Stimulated activated CD8-positive, alpha-beta memory T cell treated with anti-CD3 and anti-CD28 coated beads, Interleukin-15, amount 100 ng/mL, for 4 hours (primary cell): ENCODE measurements at places on chromosomes 2 and 18.

- DNase-seq, result no peak
Measured at GRCh38 chr2:160794926-160795325, 301.3 kb upstream of the RBMS1 start.

- no peak for DNase-seq
Measured at GRCh38 chr2:226839951-226840350, 4.1 kb downstream of the RHBDD1 start.

DNA sequence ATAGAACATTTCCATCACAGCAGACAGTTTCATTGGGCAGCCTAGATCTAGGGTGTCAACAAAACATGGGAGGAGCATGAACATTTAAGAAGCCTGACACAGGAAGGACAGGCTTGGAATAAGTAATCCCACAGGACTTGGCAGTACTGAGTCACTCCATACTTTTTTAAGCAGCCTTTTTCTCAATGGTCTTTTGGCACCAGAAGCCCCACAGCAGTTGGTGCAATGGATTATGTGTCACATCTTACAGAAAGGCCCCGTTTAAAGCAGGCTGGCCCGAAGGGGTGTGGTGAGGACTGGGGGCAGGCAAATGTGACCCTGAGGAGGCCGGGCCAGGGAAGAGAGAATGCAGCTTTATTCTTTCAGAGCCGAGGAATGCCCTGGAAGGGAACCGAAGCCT lies 26.6 kb downstream of the SPTBN1 start:
- no peak for DNase-seq

GRCh38 chr2:114128263-114128662 lies 238.4 kb downstream of the ACTR3 start:
- no peak for DNase-seq

DNA sequence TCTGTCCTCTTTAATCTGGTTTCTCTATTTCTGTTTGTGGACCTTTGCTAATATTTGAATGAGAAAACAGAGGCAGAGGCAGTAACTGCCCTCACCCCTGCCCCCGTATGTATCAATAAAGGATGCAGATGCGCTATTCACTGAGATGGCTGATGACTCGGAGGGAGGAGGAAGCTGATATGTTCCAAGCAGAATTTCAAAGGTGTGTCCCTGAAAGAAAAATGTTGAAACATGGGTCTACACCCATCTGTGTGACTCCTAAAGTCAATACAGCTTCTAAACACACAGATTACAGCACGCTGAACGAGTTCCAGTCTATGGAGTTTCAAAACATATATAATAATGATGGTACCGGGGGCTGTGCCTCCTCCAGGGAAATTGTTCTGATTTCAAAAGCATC lies 38.8 kb downstream of the EPHA4 start:
- DNase-seq, result no peak

DNA sequence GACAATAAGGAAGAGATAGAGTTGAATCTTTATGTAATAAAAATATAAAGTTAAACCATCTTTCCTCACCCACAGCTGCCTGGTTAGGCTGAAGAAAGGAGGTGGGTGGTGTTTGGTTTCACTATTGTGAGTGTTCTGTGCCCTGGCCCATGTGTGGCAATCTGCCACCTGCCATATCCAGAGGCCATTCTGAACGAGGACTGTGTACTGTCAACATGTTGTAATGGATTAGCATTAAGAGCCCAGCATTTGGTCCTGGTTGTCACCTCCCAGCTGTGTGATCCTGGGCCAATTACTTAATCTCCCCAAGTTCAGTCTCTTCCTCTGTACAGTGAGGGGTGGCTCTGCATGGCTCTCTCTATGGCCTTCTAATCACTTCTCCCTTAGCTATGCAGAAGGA lies 118.2 kb upstream of the SEC11C start:
- no peak for DNase-seq

DNA sequence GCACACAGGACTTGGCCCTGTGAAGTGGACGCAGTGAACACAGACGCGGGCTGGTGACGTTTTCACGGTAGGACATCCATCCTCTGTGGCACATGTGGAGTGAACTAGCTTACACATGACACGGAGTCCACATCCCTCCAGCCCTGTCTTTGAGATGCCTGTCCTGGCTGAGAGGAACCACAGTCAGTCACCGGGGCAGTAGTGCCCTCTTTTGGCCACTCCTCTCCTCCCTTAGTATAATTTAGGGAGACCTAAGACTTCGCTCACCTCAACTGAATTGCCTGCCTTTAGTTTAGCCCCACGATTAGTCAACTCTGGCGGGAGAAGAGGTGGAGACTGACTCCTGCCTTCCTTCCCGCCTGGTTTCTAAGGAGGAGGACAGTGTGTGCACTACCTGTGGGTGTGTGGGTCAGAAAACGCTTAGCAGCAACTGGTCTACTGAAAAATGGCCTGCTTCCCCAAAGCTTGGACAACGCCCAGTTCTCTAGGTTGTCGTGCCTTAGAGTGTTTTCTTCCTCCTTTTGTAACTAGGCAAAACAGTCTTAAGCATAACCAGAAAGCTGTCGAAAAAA lies 70.6 kb downstream of the MBP start:
- no peak for DNase-seq

GRCh38 chr18:68083131-68083530 lies 566.6 kb upstream of the DSEL start:
- DNase-seq, result no peak

DNA sequence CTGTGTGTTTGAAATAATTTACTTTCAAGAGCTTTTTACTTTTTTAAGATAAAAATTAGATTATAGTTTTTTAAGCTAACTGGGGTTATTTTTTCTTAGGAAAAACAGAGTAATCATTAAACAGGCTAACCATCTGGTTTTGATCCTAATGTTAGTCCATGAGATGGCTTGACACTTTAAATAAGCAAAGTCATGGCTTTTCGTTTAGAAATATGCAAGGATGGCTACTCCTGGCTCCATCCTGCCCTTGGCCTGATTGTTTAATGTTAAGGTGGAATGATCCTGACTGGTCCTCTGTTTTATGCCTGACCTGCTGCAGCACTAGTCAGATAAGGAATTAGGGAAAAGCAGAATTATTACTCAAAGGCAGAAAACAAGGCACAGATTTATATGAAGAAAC lies 39.7 kb upstream of the PNPT1 start:
- DNase-seq, result no peak

DNA sequence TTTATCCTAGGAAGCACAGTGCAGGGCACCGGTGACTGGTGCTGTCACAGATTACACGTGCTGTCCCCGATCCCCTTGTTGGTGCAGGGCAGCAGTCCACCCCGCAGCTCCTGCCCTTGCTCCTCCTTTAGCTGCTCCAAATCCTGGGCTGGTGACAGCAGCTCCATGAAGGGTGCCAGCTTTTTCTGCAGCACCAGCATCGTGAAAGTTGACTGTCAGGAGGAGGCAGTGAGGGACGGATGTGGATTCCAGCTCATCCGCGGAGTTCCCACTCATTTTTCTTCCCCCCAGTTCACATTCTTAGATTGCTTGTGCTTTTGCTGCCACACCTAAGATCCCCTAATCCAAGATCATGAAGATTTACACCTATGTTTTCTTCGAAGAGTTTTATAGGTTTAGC lies 67.5 kb downstream of the ONECUT2 start:
- DNase-seq, result no peak

- DNase-seq, result no peak
Measured at GRCh38 chr2:211423018-211423417, 866.6 kb downstream of the CPS1 start.

DNA sequence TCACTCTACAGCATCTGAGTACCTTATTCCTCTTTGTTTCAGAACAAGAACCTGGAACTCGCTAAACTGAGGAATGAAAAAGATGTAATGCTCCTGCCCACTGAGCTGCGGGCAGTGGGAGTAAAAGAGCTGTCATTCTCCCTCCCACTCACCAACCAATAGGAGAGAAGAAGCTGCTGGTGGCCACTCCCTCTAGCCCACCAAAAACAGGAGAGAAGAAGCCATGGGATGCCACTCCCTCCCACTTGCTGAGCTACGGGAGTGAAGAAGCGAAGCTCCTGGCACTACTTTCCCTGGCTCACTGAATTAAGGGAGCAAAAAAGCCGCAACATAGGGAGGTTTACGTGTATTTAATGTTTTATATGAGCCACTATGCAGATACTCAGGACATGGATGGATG lies 53.7 kb downstream of the RIT2 start:
- no peak for DNase-seq

DNA sequence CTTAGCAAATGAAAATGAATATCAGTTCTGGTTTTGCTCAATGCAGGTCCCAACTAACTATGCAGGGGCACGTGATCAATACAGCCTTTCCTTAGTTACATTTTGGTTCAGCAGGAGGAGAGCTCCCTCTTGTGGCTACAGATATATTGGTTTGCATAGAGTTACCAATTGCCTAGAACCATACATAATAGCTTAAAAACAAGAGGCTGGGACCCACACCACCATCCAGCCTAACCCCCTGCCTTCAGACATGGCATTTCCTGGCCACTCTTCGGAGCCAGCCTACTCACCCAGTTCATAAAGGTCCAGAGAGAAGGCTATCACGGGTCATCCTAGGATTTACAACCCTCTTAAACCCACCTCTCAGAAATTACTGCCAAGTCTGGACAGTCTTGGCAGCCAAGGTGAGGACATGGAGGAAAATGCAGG lies 10.5 kb downstream of the CCDC93 start:
- DNase-seq, result peak; percentile 22

DNA sequence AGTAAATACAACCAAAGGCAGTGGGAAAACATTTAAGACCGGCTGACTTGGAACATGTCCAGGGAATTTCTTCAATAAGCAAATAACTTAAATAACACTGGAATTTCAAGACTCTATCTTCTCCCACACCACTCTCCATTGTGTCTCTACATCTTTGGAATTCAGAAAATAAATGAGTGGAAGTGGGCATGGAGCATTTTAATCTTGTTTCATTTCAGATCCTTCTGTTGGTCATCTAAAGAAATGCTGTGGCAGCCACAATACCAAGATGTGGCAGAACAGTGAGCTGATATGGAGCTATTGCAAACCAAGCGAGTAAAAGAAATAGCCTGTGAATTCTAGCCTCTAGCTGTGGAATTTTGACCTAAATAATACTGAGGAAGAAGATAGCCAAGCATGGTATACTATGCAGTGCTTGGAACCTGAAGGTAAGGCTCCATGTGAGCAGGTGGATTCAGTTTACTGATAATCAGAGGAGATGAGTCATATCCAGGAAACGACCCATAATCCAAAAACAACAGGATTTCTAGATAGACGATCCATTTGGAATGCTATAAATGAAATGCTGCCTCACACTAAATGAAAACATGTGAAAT lies 157.1 kb upstream of the SCN7A start:
- DNase-seq, result no peak

- DNase-seq, result no peak
Measured at GRCh38 chr2:187819624-187820023, 265.4 kb upstream of the TFPI start.

- DNase-seq, result no peak
Measured at GRCh38 chr2:226052772-226053416, 653.4 kb downstream of the NYAP2 start.

DNA sequence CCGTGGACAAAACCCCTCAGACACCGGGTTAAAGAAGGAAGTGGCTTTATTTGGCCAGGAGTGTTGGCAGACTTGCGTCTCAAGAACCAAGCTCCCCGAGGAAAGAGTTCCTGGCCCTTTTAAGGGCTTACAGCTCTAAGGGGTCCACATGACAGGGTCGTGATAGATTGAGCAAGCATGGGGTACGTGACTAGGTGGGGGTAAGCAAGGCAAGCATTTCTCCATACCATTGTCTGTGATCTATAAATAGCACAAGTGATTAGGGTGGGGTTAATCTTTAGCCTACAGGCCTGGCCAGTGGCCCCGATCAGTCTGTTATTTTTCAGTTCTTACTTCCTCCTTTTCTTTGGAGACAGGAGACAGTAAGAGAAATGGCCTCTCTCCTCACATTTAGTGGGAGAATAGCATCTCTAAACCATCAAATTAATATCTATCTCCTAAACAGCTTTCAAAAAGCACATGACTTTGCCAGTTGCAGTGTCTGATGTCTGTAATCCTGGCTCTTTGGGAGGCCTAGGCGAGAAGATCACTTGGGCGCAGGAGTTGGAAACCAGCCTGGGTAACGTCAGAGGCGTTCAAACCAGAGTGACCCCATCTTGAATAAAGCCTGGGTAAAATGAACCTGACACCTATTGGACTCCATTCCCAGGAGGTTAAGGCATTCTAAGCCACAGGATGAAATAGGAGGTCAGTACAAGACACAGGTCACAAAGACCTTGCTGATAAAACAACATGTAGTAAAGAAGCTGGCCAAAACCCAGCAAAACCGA lies 18.3 kb upstream of the CNOT11 start:
- no peak for DNase-seq

- no peak for DNase-seq
Measured at GRCh38 chr18:47204908-47205522, 28.9 kb upstream of the IER3IP1 start.

DNA sequence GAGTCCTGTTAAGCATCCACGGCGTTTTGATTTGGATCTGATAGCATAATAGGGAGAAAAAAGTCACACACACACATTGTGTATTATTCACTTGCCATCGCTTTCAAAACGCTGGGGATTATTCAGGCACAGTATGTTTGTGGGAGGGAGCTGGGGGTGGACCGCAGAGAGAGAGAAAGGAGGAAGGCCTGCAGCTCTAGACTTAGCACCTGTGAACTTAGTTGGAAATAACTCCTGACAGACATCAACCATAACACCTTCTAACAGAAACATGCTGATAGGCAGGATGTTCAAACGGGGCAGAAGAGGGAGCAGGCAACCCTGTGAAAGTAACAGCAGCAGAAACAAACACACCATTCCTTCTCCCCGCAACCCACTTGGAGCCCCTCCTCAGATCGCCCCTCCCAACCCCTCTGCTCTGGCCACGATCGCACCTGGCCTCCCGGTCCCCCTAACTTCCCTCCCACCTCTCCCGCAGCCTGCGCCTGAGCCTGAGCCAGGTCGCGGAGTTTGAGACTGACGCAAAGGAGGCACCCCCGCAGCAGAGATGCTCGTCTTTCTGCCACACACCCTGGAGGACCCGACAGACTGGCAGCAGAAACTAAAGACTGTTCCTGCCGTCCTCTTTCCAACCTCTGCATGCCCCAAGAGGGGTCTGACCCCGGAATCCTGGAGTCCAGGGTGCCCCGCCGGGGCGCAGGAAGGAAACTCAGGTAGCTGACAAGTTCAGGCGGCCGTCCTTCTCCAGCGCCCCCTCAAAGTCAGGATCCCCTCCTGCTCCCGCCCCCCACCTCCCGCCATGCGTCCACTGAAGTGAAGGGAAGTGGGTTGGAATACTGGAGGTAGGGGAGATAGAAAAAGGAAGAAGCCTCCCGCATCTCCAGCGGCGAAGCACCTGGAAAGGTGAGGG lies 738 bp downstream of the CHST9 start:
- DNase-seq, result no peak

DNA sequence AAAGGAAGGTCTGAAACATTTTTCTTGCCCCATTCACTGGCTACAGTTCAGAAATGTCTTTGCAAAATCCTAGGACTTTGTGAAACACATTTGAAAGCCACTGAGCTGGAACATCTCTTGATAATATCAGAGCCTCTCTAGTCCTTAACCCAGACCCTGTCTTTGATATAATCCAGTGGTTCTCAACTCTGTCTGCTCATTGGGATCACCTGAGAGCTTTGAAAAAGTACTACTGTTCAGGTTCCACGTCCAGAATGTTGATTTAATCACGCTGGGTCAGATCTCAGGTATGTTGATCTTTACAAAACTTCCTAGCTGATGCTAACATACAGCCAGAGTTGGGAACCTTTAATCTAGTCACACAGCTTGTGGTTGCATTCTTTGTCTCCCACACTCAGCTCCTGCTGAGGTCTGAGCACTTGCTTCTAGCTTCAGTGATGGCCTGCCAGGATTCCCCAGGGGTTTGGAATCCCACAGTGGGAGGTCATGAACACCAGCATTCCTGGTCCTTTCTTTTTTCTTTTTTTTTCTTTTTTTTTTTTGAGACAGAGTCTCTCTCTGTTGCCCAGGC lies 262.7 kb downstream of the SETBP1 start:
- DNase-seq, result no peak

GRCh38 chr2:64807417-64807816 lies 153.7 kb upstream of the SERTAD2 start:
- peak; percentile 31 for DNase-seq
